ENCODE measurements at places on chromosomes 5 and 9.

DNA sequence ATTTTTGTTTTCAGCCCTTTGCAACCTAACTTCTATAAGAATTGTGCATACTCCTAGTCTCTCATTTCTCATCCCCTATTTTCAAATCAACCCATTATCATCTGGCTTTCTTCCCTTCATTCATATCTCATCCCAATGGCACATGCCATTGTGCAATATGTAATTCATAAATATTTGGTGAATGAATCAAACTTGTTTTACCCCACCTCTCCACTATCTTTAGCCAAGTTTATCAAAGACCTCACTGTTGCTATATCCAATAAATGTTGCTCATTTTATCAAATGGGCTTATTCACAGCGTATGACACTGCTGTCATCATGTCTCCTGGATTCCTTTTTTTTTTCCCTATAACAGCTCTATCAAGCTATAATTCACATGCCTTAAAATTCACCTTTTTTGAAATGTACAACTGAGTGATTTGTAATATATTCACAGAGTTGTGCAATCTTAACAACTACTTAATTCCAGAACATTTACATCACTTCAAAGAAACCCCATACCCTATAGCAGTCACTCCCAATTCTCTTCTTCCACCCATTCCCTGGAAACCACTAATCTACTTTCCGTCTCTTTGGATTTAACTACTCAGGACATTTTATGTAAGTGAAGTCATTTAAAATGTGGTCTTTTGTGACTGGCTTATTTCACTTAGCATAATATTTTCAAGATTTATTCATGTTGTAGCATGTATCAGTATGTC, 214.4 kb upstream of the PAPPA start:
- DNase-seq: no peak

DNA sequence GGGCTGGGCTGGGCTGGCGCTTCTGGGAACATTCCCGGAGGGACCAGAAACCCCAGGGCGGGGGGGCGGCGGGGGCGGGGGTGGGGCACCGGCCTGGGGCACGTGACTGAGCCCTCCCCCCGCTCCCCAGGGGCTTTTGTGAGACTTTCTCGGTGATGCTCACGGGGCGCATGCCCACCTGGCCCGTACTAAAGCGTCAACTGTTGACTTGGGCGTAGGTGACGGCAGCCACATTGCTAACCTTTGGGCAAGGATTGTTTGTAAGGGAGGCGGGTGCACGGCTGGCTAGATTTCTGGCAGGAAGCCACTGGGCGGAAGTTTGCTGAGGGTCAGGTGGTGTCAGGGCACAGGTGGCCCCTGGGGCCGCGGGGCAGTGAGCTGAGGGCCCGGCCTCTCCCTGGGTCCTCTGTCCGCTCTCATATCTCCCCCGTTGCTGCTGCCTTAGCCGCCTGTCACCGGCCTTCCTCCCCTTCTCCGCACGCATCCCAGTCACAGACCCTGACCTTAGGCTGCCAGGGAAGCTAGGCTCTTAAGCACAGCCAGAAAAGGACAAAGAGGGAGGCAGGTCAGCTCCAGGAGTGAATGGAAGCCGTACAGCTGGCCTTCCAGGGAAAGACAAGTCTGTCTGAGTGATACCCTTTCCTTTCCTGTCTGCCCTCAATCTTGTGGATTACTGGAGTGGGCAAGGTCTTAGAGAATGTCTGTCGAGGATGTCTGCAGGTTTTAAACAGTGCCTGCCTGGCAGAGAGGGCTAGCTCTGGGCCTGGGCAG, 812 bp downstream of the CACFD1 start:
- DNase-seq: peak; percentile 91

GRCh38 chr9:16524078-16524477, 346.4 kb downstream of the BNC2 start:
- no peak for DNase-seq

- no peak for DNase-seq
Observed at GRCh38 chr9:74935008-74935407, 17.7 kb downstream of the C9orf40 start.

DNA sequence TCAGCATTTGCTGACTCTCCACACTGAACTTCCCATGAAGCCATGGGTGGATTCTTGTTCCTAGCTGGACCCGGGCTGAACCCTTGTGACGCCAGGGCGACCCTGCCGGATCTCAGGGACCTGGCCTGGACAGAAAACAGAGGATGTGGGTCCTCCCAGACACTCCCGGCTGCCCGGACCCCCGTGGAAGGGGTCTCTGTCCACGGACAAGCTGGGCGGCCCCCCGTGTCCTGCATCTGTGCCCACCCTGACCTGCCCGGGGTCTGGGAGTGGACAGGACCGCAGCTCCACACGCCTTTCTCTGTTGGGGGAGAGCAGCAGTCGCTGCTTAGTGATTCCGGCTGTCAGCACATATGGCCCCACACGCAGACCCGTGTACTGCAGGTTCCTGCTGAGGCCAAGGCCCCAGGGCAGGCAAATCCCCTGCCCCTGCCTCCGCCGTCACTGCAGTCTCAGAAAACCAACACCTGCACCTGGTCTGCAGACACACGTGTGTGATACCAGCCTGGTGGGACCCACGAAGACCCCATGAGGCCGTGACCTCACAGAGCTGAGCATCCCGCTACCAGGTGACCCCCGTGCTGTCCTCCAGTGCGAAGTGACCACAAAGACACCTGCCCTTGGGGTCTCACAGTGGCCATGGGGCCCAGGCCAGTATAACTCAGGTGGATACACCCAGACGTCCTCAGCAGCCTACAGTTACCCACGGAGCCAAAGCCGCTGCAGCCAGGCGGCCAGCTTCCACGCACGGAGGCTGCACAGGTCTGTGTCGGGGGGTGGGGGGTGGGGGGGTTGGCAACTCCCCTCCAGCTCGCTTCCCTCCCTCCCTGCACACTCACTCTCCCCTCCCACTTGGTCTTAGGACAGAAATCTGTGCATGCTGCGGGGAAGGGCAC, 50.6 kb downstream of the NKD2 start:
- no peak for DNase-seq

DNA sequence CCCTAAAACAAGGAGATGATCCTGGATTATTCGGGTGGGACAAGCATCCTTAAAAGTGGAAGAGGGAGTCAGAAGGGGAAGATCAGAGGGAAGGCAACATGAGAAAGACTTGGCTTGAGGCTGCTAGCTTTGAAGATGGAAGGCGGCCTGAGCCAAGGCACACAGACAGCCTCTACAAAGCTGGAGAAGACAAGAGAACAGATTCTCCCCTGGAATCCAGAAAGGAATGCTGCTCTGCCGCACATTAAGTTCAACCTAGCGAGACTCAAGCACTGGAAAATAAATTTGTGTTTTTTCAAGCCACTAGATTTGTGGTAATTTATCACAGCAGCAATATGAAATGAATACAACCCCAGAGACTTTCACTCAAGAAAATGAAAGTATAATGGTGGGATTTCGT, 17.9 kb downstream of the SLC36A3 start:
- DNase-seq: no peak

DNA sequence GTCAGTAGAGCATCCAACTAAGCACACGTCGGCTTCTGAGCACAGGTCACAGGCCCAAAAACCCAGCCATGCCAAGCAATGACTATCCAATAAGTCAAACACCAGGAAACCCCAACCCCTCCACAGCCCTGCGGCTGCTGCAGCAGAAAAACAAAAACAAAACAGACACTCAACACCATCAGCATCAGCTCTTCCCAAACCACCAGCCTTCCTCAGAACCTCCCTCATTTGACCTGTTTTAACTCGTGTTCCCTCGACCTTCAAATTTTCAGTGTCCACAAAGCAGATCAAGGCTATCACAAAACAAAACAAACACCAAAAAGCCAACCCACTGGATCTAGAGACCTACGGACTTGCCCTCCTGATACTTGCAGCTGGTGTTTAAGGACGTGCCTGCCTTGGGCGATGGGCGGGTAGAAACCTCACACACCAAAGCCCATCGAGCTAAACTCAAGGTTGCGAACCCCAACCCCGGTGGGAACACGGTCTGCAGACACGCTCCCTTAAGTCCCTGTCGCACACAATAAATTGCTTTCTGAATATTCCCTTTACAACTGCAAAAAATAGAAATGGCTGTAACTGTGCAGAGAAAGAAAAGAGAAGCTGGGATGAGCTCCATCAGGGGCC, 247.1 kb upstream of the ANKRD55 start:
- no peak for DNase-seq

GRCh38 chr5:162128117-162128516, 60.5 kb downstream of the GABRG2 start:
- no peak for DNase-seq

GRCh38 chr9:76667521-76667957, 96.7 kb upstream of the PCA3 start:
- DNase-seq: no peak

DNA sequence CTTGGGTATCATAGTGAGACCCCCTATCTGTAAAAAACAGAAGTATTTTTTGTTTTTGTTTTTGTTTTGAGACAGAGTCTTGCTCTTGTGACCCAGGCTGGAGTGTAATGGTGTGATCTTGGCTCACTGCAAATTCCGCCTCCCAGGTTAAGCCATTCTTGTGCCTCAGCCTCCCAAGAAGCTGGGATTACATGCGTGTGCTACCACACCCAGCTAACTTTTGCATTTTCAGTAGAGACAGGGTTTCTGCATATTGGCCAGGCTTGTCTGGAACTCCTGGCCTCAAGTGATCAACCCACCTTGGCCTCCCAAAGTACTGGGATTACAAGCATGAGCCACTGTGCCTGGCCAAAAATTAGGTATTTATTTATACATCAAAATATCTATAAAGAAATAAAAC, 10.2 kb upstream of the CCDC171 start:
- no peak for DNase-seq

DNA sequence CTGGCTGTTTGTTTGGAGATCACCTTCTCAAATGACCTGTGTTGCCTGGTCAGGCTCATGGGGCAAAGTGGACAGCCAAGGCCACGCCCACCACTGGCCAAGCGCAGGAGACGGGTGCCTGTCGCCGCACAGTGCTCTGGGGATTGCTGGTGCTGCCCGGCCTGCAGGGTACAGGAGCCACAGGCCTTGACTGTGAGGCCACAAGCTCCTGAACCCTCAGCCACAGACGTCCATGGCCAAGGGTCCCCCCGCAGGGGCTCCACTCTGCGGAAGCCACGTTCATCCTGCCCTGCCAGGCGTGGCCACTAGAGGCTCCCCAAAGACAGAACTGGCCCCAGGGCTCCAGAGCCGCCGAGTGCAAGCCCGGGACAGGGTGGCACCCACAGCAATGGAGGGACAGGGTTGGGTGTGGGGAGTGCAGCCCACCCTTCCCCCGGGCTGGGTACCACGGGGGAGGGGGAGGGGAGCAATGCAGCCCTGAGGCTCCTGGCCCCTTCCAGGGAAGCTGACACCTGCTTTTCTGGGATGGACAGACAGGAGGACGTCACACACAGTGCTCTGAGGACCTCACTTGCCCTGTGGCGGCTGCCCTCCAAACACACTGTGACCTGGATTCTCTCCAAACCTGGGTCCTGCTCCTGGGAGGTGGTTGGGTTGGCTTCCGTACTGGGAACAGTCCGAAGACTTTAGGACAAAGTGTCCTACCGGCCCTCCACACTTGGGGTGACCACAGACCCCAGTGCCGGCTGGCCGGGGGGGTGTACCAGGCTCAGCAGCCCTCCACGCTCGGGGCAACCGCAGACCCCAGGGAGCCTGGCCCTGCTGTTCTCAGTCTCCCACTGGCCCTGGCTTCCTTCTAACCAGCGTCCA, 21.5 kb downstream of the TPPP start:
- DNase-seq: peak; percentile 89

- peak; percentile 10 for DNase-seq
Observed at GRCh38 chr5:176768174-176768970, 42.0 kb upstream of the UNC5A start.

- no peak for DNase-seq
Observed at GRCh38 chr9:18036422-18037187, 437.3 kb upstream of the ADAMTSL1 start.

DNA sequence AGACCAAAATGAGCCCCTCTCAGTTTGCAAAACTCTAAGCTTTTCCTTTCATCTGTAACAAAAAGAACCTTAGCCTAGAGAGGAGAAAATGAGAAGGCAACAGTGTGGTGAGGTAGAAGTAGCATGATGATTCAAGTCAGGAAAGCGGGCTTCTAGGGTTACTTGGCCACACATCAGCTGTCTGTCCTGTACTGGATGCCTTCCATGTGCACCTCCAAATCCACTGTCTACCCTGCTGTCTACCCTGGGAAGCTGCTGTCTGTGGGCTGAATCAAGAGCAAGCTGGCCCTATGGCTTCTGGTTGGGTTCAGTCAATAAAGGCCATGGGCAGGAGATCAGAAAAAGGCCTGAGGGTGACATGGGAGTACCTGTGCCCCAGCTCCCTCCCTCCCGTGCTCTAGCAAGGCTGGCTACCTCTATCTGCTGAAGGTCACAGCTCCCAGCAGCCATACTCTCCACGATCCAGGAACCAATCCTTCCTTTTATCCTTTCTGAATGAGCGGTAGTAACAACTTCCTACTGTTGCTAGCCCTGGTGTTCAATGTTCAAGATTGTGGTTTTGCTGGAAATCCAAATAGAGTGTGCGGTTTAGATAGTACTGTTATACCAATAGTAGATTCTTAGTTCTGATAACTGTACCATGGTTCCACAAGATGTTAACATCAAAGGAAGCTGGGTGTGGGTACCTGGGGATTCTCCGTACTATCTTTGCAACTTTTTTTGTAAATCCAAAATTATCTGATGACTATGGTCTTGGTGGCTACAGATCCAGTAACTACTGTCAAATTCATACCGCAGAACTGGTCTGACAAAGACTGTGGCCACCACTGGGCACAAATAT, 191.0 kb downstream of the ESM1 start:
- DNase-seq: no peak

GRCh38 chr5:574906-575305, 37.2 kb upstream of the CEP72 start:
- DNase-seq: no peak

DNA sequence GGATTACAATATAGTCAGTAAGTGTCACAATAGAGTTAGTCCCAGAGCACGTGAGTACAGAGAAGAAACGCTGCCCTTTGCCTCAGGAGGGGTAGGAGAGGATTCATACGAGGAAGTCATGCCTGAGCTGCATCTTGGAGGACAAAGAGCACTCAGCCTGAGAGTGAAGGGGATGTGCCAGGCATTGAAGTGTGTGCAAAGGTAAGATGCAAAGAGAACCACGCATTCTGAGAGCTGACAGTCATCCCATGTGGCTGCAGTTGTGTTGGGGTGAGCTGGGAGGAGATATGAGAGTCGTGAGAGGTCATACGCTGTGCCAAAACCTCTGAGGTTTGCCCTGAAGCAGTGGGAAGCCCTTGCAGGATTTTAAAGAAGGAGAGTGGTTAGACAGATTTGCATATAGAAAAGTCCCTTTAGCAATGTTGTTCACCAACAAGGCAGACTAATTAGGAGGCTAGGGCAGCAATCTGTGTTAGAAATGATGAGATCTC, 97.5 kb downstream of the PIP5K1B start:
- DNase-seq: peak; percentile 81

- DNase-seq: no peak
Observed at GRCh38 chr9:15837079-15837679, 284.3 kb downstream of the CCDC171 start.

GRCh38 chr5:177600508-177601018, 631 bp downstream of the B4GALT7 start:
- DNase-seq: no peak

GRCh38 chr5:159465604-159466003, 135.3 kb upstream of the IL12B start:
- DNase-seq: no peak

GRCh38 chr9:20219437-20219836, 402.9 kb downstream of the MLLT3 start:
- DNase-seq: peak; percentile 52
